ENCODE measurements at places on chromosomes 3 and 15.

DNA sequence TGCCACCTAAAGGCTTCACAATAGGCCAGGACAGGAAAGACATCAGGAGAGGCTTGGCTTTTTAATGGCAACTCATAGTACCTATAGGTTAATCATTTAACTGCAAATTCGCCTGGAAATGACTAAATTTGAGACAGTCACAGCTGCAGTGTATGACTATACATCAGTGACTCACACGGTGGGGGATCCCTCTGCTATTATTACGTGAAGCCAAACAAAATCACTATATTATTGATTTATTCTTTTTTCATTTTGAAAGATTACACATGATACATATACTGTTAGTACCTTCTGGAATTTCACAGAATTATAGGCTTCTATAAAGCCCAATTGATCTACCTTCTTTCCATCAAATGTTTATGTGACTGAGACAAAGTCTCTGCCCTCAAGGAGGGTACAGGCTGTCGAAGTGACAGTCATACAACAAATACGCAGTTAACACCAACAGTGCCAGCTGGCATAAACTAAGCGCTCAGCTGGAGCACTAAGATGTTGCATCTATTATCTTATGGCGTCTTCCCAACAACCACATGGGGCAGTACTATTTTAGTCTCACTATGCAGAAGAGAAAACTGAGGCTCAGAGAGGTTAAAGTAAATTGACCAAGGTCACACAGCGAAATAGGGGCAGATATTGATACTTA, 82.0 kb upstream of the LMOD3 start:
- no peak overlapping the region for H3K4me3 ChIP-seq
- H3K4me1 ChIP-seq, result peaks cover 6% of the 10 kb centered on the region
- no peak for DNase-seq
- H3K36me3 ChIP-seq, result no peaks in the 10 kb centered on the region

DNA sequence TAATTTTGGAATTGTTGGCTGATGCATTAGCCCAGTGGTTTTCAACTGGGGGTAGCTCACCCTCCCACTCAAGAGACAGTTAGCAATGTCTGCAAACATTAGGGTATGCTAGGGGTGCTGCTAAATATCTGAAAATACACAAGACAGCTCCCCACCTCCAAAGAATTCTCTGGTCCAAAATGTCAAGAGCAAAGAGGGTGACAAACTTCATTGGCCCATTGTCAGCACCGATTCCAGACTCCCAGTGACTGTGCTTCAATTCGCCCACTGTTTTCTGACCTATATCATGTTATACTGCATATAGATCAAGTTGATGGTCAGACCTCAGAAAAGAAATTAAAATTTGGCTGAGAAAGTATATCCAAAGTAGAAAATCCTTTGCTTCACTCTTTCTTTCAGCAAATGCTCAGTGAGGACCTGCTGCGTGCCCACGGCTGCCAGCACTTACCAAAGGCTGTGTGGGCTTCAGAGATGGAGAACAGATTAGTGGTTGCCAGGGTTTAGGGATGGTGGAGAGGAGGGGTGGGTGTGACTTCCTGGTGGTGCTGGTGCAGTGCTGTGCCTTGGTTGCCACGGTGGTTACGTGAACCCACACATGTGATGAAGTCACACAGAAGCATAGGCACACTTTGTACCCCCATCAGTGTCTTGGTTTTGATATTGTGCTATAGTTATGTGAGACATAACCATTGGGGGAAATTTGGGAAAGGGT, 204.0 kb downstream of the PLCL2 start:
- DNase-seq, result no peak
- no peaks in the 10 kb centered on the region for H3K36me3 ChIP-seq
- H3K27ac ChIP-seq, result no peak overlapping the region
- no peak overlapping the region for H3K4me3 ChIP-seq

DNA sequence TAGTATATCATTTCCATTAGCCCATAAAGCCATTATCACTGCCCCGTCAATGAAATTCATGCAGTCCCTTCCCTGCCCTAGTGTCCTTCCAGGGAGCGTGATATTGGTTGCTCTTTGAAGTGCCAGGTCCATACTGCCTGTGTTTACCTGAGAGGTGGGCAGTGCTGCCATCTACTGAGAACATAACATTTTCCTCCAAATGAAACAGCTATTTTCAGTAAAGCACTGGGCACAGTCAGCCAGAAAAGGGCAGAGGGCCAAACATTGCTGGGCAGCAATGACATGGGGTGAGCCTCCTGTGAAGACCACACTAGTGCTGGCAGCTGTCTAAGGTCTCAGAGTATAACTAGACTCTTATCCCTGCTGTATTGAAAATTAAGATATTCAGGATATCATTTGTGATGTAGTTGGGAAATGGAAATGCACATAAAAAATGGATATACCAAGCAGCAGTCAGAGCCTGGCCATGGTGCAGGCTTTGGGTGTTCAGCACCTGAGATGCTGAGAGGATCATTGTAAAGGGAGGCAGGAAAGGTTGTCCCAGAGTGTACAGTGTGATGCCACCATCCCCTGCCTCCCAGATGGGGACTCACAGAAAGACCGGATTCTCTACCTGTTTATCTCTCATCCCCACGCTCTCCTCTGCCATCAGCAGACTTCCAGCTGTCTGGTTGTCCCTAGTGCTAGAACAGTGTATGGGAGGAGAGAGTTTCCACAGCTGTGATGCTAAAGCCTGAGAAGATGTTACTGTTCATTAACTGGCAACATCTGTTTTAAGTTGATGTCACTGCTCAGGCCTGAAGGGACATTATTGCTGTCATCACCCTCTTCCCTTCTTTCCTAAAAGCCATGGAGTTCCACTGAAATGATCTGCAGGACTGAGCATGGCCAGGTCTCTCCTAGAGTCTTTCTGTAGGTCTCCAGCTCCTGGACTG, 108.8 kb downstream of the ARNT2 start:
- no peak overlapping the region for H3K4me3 ChIP-seq
- DNase-seq, result no peak
- H3K36me3 ChIP-seq, result peaks cover 10% of the 10 kb centered on the region
- H3K27ac ChIP-seq, result no peak overlapping the region
- H3K4me1 ChIP-seq, result no peaks in the 10 kb centered on the region

GRCh38 chr3:95721938-95722337, 1092.5 kb upstream of the EPHA6 start:
- no peaks in the 10 kb centered on the region for H3K27me3 ChIP-seq
- no peaks in the 10 kb centered on the region for H3K36me3 ChIP-seq
- no peak overlapping the region for H3K27ac ChIP-seq
- DNase-seq, result no peak
- H3K4me1 ChIP-seq, result no peaks in the 10 kb centered on the region

DNA sequence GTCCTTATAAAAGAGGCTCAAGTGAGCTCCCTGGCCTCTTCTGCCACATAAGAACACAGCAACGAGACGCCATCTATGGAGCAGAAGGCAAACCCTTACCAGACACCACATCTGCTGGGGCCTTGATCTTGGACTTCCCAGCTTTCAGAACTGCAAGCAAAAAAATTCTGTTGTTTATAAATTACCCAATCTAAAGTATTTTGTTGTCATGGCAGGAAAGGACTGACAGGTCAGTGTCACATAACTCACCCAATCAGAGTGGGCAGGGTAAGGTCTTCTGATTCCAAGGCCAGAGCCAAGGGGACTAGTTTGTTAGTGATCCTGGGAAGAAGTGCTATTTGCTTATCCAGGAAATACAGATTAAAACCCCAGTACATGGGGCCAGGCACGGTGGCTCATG, 98.9 kb downstream of the HMG20A start:
- H3K27ac ChIP-seq, result no peak overlapping the region
- no peaks in the 10 kb centered on the region for H3K27me3 ChIP-seq
- peaks cover 4% of the 10 kb centered on the region for H3K4me1 ChIP-seq

GRCh38 chr3:54780336-54780735, 147.5 kb downstream of the LRTM1 start:
- no peak overlapping the region for H3K27ac ChIP-seq
- no peaks in the 10 kb centered on the region for H3K36me3 ChIP-seq
- no peaks in the 10 kb centered on the region for H3K4me1 ChIP-seq
- DNase-seq, result no peak
- H3K27me3 ChIP-seq, result peaks cover 18% of the 10 kb centered on the region

GRCh38 chr3:179589143-179589542, 15.3 kb downstream of the MRPL47 start:
- peaks cover 17% of the 10 kb centered on the region for H3K36me3 ChIP-seq
- no peak overlapping the region for H3K4me3 ChIP-seq
- no peak for DNase-seq
- H3K4me1 ChIP-seq, result no peaks in the 10 kb centered on the region
- no peaks in the 10 kb centered on the region for H3K27me3 ChIP-seq
- no peak overlapping the region for H3K27ac ChIP-seq

DNA sequence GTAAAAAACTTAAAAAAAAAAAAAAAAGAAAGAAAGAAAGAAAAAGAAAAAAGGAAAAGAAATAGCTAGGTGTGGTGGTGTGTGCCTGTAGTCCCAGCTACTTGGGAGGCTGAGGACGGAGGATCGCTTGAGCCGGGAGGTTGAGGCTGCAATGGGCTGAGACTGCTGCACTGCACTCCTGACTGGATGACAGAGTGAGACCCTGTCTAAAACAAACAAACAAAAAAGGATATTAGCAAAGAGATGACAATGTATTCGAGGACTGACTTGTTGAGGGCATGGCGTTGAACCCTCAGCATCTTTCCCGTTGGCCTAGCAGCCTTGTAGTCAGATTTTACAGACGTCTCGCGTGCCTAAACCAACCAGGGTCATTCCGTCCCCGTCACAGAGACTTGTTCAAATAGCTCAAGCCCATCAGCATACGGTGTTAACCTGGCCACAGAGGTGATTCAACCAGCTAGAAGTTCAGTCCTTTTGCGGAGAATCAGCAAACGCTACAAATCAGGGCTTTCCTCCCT, 528 bp upstream of the NIT2 start:
- H3K36me3 ChIP-seq, result peaks cover under 1% of the 10 kb centered on the region
- H3K4me3 ChIP-seq, result peak overlapping the region; percentile 69
- H3K27ac ChIP-seq, result no peak overlapping the region
- DNase-seq, result no peak
- H3K27me3 ChIP-seq, result no peaks in the 10 kb centered on the region

DNA sequence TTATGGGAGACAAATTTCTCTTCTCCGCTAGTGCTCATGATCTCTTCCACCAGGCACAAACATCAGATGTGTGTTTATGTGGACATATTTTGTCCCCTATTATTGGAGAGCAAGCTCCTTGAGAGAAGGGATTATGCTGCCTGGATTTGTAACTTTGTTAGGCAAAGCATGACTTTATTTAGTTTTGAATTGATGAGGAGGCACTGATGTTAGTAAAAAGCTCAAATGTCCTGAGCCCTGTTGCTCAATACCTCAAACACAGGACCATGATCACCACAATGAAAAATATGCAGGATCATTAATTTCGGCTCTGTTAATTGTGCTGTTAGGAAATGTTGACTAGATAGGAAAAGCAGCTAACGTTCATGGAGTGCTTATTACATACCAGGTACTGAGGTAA, 29.1 kb downstream of the SCG5 start:
- H3K27ac ChIP-seq, result no peak overlapping the region
- no peaks in the 10 kb centered on the region for H3K36me3 ChIP-seq
- no peak overlapping the region for H3K4me3 ChIP-seq
- peaks cover 4% of the 10 kb centered on the region for H3K4me1 ChIP-seq
- DNase-seq, result no peak

- no peak overlapping the region for H3K27ac ChIP-seq
- no peaks in the 10 kb centered on the region for H3K36me3 ChIP-seq
- H3K4me3 ChIP-seq, result no peak overlapping the region
- H3K27me3 ChIP-seq, result no peaks in the 10 kb centered on the region
Observed at GRCh38 chr3:79845546-79845945, 77.7 kb upstream of the ROBO1 start.

DNA sequence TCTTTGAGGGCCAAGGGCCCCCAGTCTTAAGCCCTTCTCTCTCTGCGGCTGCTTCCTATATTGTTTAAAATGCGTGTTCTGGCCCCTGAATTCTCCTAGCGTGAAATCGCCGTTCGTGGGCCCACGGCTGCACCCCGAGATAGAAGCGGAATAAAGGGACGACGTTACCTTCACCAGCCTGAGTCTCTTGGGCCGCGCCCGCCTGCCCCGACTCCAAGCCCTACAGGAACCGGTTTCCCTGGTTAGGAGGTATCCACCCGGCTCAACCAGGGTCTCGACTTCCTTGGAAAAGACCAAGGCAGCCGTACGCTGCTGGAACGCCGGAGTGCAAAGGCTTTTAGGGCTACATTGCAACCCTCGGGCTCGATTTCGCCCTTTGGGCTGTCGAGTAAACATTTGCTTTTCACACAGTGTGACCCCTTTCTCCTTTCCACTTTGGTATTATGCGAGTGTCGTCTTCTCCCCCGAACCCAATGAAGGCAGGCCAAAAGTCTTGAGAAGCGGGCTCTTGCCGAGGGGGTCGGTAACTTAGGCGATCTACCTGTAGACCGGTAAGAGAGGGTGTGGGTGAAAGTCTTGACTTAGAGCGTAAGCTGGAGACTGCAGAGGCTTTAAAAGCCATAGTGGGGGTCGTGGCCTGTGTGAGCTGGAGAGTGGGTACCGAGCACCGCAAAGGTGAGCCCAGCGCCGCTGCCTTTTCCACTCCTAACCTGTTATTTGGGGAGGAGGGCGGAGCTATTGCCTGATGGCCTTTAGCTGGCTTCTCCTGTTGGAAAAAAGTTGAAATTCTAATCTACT, 2.0 kb downstream of the TRIM71 start:
- peak overlapping the region; percentile 94 for H3K4me3 ChIP-seq
- peaks cover 15% of the 10 kb centered on the region for H3K4me1 ChIP-seq
- DNase-seq, result no peak
- no peaks in the 10 kb centered on the region for H3K27me3 ChIP-seq

DNA sequence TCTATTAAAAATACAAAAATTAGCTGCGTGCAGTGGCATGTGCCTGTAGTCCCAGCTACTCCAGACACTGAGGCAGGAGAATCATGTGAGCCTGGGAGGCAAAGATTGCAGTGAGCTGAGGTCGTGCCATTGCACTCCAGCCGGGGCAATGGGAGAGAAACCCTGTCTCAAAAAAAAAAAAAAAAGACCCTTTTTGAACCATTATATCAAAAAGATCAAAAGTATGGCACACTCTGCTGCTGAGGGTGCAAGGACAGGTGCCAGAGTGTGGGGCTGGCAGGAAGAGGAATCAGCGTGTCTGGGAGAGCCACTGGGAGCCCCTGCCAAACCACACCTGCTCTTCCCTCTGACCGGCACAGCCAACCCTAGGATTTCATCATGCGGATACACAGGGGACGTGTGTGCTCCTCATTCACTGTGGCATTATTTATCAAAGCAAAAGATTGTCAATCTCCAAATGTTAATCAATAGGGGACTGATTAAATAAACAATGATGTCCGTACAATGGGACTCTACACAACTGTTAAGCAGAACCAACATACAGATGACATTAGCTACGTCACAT, 147.3 kb upstream of the TLE3 start:
- H3K36me3 ChIP-seq, result no peaks in the 10 kb centered on the region
- no peak for DNase-seq
- H3K27me3 ChIP-seq, result no peaks in the 10 kb centered on the region
- H3K4me3 ChIP-seq, result no peak overlapping the region
- H3K27ac ChIP-seq, result no peak overlapping the region
- peaks cover 15% of the 10 kb centered on the region for H3K4me1 ChIP-seq
